Cerebellum (tissue), 4 donors: ENCODE measurements at places on chromosomes 1 and 21.

DNA sequence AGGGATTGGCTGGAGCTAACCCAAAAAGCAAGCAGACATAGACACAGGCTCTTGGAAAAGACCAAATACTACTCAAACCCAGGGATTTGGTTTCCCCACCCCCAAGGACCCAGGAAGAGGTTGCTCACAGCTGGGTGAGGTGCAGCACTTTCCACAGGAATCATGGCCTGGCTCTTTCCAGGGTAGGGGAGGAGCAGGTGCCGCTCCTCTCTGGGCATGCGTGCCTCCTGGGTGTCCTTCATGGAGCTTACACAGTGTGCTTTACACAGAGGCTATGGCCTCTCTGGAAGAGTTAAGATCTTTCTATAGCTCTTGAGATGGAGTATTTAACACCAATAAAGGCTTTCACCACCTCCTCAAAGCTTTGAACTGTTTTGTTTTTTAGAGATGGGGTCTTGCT is 88.3 kb downstream of the CD58 start:
- no peak for DNase-seq

DNA sequence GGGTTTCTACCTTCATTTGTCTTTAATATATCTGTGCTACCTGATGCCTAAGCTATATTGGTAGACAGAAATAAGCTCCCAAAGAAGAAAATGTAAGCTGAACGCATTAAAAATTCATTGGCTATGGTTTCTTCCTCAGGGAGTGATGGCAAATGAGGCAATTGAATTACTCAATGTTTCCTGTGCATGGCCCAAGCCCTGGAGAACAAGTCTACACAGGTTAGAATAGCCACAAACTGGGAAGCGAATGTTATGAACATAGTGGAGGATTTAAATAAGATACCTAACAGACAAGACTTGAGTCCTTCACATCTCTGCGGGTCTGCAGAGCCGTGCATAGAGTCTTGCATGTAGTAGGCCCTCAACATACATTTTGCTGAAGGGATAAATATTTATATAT is 350.3 kb downstream of the RWDD3 start:
- no peak for DNase-seq

DNA sequence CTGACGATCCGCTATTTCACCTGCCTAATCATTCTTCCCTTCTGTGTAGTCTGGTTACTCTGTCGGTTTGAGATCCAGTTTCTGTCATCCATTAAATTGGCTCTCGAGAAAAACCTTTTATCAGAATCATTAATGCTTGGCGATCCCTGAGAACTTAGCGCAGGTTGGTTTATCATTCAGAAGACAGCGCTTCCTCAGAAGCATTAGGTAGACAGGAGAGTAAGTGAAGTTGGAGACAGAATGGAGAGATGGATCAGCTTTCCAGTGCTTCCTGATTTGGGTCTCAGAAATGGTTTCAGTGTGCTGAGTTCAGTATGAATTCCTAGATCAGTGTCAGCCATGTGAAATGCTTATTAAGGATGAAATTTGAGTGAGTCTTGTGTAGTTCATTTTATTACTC is 1.3 kb downstream of the USP1 start:
- no peak for DNase-seq

DNA sequence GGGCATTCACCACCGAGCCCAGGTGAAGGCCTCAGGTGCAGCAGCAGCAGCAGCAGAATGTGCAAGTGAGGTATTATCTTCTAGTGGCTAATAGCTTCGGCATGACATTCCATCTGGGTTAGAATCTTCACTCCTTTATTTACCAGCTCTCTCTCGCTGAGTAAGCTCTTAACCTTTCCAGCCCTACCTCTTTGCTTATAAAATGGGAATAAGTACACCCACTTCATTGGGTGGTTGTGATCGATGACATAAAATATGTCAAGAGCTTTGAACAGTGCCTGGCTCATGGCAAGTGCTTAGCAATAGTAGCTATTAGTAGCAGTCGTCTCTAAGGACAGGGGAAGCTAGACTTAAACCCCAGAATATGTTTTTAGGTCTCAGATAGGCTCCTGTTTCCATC is 149.5 kb downstream of the NOS1AP start:
- DNase-seq = no peak

- DNase-seq = peak; percentile 28
Measured at GRCh38 chr1:8818325-8818775, 910 bp upstream of the RERE start.

GRCh38 chr21:42094811-42095210 is 23.7 kb downstream of the UMODL1 start:
- DNase-seq = no peak

DNA sequence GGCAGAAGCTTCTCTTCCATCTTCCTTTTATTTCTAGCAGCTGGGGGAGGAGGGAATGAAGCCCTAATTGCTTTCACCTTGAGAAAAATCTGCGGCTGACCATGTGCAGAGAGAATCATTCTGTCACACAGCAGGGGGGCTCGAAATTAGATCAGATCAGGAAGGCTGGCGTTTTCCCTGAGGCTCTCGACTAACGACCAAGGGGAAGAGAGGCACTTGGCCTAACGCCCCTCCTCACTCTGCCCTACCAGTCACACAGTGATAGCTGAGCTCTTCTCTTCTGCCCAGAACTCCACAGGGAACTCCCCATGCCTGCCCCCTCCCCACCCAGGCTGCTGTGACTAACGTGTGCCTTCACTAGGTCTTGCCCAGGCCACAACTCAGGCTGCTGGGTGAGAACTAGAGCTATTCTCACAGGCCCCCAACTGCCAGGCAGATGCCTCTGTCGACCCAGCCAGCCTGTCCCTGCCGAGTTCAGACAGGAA is 26.5 kb upstream of the KHDRBS1 start:
- DNase-seq = peak; percentile 24

DNA sequence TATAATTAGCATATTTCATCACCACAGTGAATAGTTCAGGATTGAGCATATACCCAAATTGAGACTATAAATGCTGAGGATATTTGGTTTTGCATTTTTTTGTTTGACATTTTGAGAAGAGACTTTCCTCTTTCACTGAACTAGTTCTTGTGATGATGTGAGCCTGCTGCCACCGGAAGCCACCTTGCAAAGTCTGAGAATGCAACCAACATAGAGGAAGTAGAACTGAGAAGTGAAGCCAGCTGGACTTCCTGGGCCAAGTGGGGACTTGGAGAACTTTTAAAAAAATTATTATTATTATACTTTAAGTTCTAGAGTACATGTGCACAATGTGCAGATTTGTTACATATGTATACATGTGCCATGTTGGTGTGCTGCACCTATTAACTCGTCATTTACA is 102.3 kb downstream of the RPE65 start:
- no peak for DNase-seq

DNA sequence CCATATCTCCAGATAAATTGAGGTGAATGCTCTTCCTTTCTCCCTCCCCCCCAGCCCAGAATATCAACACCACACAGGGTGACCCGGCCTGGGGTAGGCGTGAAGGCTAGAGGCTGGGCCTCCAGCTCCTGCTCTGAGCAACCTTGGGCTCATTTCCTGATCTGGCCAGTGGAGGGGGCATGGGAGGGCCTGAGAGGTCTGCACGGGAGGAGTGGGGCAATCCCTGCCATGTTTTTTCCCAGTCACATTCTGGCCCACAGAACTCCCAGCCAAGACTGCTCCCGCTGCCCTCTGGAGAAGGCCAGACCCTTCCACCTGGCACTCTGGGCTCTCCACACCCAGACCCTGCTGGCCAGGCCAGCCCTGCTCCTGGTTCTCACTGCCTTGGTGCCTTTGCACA is 3.9 kb downstream of the CLDN19 start:
- no peak for DNase-seq

DNA sequence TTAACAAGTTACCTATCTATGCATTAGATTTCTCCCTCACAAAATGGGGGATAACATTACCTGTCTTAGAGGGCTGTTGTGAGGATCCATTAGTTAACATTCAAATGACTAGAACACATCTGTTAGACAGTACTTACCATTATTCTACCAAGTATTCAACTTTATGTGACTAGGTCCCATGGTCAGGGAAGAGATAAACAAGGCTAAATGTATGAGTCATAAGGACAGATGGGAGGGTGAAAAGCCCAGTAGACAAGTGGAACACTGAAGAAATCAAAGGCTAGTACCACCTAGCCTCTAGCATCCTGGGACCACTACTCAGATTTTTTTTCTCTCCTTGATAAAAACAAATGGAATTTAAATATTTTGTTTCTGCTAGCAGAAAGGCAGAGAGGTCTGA is 9.0 kb upstream of the VHLL start:
- no peak for DNase-seq

- no peak for DNase-seq
Measured at GRCh38 chr1:12296623-12297022, 66.8 kb downstream of the VPS13D start.

- DNase-seq = no peak
Measured at GRCh38 chr21:41974752-41975053, 20.9 kb upstream of the C2CD2 start.

DNA sequence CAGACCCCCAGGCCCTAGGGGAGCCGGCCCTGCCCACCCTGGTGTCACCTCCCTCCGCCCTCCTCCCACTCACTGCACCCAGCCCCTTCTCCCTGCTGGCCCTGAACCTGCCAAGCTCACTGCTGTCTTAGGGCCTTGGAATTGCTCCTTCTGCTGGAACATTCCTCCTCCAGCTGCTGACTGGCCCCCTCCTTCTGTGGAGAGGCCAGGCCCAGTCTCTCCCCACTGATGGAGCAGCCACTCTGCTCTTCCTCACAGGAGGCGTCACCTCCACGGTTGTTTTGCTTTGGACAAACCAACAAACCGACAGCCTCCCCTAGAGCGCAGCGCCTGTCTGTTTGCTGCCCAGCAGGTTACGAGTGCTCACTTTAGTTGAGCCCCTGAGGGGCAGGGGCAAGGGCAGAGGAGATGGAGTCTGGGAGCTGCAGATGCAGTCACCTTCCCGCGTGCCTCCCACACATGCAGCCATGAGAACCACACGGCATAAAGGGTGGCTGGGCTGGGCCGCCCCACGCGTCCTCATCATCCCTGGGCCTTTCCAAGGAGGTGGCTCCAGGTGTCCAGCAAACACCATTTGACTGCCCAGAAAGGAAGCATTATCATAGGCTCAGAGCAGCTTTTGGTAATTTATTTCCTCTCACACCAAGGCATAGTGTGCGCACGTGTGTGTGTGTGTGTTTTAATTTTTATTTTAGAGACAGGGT is 9.4 kb downstream of the OXCT2 start:
- DNase-seq = no peak

GRCh38 chr1:207844371-207844770 is 66.6 kb downstream of the CD34 start:
- DNase-seq = no peak

GRCh38 chr1:147077936-147078605 is 94.2 kb downstream of the PRKAB2 start:
- DNase-seq = no peak

DNA sequence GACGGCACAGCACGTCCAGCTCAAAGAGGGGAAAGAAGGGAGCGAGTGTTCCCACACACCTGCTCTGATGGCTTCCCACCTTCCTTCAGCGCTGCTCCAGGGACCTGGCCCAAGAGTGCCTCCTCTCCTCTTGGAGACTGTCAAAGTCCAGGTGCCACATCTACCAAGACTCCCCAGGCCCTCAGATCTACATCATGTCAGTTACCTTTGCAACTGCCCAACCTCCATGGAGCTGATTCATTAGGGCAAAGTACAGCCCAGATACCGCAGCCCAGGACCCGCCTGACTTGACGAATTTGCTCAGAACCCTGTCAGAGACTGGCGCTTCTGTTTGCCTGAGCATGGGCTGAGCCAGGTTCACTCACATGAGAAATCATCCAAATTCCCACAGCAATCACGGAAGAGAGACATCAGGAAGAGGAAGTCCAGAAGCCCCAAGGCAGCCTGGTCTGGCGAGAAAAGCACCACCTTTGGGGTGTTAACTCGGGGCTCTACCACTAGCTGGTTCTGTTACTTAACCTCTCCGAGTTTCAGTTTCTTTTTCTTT is at the start of gene SEC16B:
Gene SEC16B (minus strand): TSS at position 234 of the 547 bp plus-strand sequence. CDS start 2,077 bp downstream, outside the sequence.
- no peak for DNase-seq

DNA sequence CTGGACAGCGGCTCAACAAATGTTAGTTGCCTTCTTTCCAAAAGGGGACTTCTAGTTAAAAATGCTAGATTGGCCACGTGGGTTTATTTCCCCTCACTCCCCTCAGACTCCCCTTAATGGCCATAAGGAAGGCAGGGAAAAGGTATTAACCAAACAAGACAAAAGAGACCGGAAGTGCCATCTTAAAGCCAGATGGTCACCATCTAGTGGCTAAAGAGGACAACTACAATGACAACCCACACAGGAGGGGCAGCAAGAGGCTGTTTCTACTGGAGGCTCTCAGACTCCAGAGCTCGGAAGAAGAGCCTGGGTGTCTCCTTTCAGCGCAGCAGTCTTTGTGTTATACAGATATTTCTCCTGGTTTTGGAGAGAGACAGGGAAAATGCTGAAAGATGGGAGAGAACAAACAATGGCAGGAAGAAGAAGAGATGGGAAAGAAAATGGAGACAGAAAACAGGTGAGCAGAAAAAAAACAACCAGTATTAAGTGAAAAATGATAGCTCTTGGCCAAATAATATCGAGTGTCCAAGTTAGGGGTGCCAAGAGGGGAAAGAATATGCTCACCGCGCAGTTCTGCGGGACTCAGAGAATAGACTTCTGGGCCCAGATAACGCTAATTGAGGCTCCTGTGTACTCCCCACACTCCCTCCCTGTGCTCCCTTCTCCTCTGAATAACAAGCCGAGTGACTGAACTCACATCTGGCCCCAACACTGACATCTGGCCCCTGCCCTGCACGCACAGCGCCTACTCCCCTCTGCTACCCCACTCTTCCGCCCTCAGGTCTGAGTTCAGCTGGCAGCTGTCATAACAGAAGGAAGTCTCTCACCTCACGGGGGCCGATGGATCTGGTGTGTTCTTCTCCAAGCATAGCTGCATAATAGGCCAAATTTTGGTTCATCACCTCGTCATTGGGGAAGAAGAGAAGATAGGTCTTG is 9.6 kb downstream of the P3H1 start:
- DNase-seq = peak; percentile 37

- DNase-seq = no peak
Measured at GRCh38 chr1:27130798-27131197, 24.1 kb downstream of the SLC9A1 start.

DNA sequence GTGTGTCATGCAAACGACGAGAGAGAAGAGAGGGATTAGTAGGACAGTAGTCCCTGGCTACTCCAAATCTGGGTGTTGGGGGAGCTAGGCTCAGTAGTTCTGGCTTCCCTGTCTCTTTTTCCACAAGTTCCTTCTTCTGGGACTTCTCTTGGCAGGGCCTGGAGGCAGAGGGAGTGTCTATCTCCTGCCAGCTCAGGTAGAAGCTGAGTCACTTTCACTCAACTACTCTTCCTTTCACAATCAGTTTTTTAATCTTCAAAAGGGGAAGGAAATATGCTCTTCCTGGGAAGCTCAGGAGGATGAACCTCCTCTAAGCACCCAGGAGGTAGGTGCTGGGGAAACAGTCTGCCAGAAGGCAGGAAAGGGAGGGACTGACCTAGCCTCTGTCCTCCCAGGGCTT is 35.2 kb upstream of the MAGOH start:
- no peak for DNase-seq
